ENCODE measurements at places on chromosomes 5 and 9. TPM values are rescaled to one million over a fixed set of nuclear protein-coding genes. Genes with fewer than 3 reads are reported as not detected.

DNA sequence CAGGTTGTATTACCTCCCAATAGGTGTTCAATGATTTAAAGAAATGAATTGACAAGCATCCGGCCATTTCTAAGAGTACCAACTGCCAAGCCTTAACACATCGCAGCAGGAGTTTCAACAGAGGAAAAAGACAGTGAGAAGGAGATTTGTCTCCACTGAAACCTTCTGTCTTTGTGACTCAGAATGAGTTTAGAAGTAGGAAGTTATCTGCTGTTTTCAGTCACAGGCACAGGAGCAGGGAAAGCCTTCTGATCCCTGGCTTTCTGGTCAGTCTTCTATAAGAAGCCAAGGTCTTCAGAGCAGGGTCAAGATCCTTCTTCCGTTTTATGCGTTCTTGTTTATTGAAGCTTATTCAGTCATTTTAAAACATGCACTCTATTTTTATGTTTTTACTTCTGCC, 390.7 kb upstream of the PCSK5 start:
- no peak overlapping the region for H3K4me3 ChIP-seq
- no peaks in the 10 kb centered on the region for H3K27me3 ChIP-seq
- DNase-seq = no peak
- H3K4me1 ChIP-seq = no peaks in the 10 kb centered on the region

GRCh38 chr5:124550731-124551130, 195.7 kb downstream of the ZNF608 start:
- H3K4me3 ChIP-seq = no peak overlapping the region
- no peaks in the 10 kb centered on the region for H3K36me3 ChIP-seq
- H3K4me1 ChIP-seq = no peaks in the 10 kb centered on the region
- no peaks in the 10 kb centered on the region for H3K27me3 ChIP-seq
- H3K27ac ChIP-seq = no peak overlapping the region

GRCh38 chr5:34503379-34504253, 152.5 kb upstream of the RAI14 start:
- H3K27ac ChIP-seq = no peak overlapping the region
- H3K27me3 ChIP-seq = no peaks in the 10 kb centered on the region

DNA sequence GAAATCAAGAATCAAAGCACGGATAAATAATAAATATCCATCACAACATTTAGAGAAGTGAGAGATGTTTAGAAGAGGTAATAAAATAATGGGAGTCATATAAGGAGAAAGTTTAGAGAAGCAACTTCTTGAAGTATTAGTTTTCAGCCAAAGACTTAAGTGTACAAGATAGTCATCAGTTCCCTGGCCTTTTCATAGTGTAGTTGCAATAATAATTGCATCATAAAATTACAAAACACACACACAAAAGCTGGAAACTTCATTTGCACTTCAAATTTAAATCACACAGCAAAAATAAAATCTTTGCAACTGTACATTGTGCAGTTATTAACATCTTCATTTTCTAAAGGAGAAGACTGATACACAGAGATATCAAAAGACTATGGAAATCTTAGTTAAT, 319.1 kb upstream of the RGMB start:
- no peaks in the 10 kb centered on the region for H3K27me3 ChIP-seq
- no peaks in the 10 kb centered on the region for H3K36me3 ChIP-seq
- H3K4me1 ChIP-seq = no peaks in the 10 kb centered on the region
- no peak overlapping the region for H3K27ac ChIP-seq
- no peak overlapping the region for H3K4me3 ChIP-seq

- peak; percentile 29 for DNase-seq
- no peak overlapping the region for H3K27ac ChIP-seq
- no peaks in the 10 kb centered on the region for H3K4me1 ChIP-seq
- no peak overlapping the region for H3K4me3 ChIP-seq
- H3K36me3 ChIP-seq = no peaks in the 10 kb centered on the region
- H3K27me3 ChIP-seq = no peaks in the 10 kb centered on the region
These were observed 396.0 kb downstream of the LRRC70 start for GRCh38 chr5:62974623-62975022.

GRCh38 chr9:71681708-71682272, 86.5 kb downstream of the CEMIP2 start:
- peaks cover 6% of the 10 kb centered on the region for H3K36me3 ChIP-seq
- H3K27ac ChIP-seq = no peak overlapping the region
- H3K4me1 ChIP-seq = no peaks in the 10 kb centered on the region
- no peak for DNase-seq

- H3K36me3 ChIP-seq = no peaks in the 10 kb centered on the region
- peaks cover 4% of the 10 kb centered on the region for H3K27me3 ChIP-seq
- no peak overlapping the region for H3K27ac ChIP-seq
- H3K4me3 ChIP-seq = peak overlapping the region; percentile 33
- peaks cover 32% of the 10 kb centered on the region for H3K4me1 ChIP-seq
These were observed 6.2 kb downstream of the NKX2-5 start for GRCh38 chr5:173228639-173229381.

Gene THBS4
- 7.7 TPM for total RNA-seq
